ENCODE measurements at places on chromosomes 12 and 14.

DNA sequence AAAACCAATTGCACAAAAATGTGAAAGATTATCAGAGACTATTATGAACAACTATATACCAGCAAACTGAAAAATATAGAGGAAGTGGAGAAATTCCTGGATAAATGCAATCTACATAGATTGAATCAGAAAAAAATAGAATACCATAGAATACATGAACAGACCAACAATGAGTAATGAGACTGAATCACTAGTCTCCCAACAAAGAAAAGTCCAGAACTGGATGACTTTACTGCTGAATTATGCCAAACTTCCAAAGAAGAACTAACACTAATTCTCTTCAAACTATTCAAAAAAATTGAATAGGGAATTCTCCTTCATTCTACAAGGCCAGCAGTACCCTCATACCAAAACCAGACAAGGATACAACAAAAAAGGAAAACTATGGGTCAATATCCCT is 60.6 kb downstream of the GUCY2C start:
- DNase-seq = no peak

DNA sequence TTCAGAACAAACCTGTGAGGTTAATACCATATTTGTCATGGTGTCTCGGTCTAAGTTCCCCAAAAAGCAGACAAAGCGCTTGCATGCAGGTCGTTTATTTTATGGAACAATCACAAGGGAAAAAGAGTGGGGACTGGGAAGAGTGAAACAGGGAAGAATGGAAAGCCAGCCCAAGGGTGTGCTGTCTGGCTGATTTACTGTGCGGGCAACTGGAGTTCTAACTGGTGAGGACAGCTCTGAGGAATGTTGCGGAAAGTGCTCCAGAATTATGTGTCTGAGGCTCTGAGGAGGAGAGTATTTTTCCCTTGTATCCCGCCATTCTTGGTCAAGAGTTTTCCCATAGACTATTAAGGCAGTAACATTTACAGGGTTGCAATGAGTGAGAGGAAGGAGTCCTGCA is 465.4 kb downstream of the RMST start:
- no peak for DNase-seq

- DNase-seq = no peak
Observed at GRCh38 chr12:78994168-78994791, 129.7 kb downstream of the SYT1 start.

- DNase-seq = peak; percentile 61
Observed at GRCh38 chr12:68480526-68480925, 130.2 kb upstream of the RAP1B start.

DNA sequence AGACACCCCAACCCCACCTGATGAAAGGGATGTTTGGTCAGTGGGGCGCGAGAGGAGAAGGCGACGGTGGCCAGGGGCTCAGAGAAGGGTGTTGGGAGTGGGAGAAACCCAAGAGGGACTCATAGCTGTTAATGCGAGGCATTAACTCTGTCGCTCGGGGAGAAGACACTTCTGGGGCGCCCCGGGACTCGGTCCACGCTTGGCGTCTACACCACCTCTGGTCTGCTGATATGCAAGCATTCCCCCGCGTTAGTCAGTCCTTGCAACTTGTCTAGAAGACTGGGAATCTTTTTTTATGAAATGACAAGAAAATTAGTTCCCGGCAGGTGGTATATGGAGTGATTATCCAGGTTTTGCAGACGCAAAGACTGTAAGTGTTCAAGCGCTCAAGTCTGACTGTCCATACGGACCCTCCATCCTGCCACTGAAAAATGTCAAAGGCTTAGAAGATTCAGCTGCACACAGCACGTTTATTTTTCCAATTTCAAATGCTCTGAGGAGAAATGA is 360 bp upstream of the SLC35F4 start:
- no peak for DNase-seq

DNA sequence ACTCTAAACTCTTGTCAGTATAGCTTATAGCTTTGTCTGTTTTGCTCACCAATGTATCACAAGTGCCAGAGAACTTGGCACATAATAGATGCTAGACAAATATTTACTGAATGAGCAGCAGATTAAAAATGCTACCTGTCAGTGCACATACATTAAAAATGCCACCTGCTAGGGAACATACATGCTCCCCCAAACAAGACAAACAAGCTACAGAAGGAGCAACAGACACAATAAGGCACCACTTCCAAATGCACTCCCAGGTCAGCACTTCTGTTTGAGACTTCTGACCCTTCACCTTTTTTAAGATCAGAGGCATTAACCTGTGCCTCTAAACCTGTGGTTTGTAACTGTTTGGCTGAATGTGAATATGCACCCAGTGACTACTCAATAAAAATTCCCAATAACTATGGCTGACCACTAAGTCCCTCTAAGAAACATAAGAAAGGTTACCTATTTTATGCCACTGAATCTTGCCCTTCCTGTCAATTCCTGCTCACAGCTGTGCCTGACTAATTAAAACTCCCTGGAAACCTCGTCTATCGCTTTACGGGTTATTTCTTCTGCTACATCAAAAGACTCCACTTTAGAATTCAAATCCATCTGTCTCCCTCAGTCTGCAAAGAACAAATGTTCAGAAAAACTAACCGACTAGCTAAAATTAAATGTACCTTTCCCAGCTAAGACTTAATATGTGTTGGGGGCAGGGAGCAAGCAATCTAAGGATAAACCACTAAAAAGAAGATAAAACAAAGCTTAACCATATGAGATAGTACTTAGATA is 41.0 kb downstream of the HECTD4 start:
- no peak for DNase-seq

DNA sequence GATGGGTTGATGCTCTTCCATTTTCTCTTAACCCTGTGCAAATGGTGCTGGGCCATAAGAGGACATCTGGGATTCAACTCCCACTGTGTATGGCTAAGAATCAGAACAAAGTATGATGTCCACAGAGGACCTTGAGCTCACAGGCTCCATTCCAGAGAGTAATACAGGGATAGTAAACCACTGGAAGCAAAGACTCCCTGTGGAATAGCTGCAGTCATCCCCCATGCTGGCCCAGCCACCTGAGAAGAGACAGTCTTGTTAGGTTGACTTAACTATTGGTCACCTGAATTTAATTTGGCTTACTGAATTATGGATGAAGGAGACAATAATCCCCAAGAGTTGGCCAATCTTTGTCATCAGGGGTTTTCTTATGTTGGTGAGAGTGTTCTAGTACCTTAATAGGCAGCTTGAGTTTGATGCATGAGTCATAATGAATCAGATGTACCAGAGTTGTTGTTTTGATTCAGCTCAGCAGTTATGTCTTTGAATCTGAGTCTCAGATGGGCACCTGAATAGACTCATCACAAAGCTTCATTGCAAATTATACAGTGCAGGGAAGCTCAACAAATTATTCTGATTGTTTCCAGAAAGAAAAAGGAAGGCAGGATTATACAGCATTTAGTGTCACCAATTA is 122.7 kb downstream of the SSPN start:
- peak; percentile 64 for DNase-seq

- DNase-seq = no peak
Observed at GRCh38 chr12:124464062-124464461, 103.3 kb downstream of the NCOR2 start.

GRCh38 chr14:87767567-87767901 is 225.4 kb downstream of the GALC start:
- DNase-seq = no peak
